ENCODE measurements at places on chromosomes 3 and 15. TPM values are rescaled to one million over a fixed set of nuclear protein-coding genes. Genes with fewer than 3 reads are reported as not detected.

The AP3S2 gene
- 49.0 TPM for total RNA-seq

The TADA3 gene
- 51.0 TPM for total RNA-seq

The MORC1 gene
- not detected for total RNA-seq

The NANOGP8 gene
- total RNA-seq = not detected

The C3orf49 gene
- not detected for total RNA-seq

The HACD2 gene
- total RNA-seq = 46.6 TPM

The CCR1 gene
- 0.45 TPM for total RNA-seq

The NMNAT3 gene
- total RNA-seq = 11.6 TPM

The RYR3 gene
- 0.15 TPM for total RNA-seq

- no peaks in the 10 kb centered on the region for H3K27me3 ChIP-seq
- peaks cover 5% of the 10 kb centered on the region for H3K4me1 ChIP-seq
- DNase-seq = no peak
- no peak overlapping the region for H3K4me3 ChIP-seq
- no peak overlapping the region for H3K27ac ChIP-seq
These were observed 61.0 kb upstream of the CHRM5 start for GRCh38 chr15:33907326-33907725.

DNA sequence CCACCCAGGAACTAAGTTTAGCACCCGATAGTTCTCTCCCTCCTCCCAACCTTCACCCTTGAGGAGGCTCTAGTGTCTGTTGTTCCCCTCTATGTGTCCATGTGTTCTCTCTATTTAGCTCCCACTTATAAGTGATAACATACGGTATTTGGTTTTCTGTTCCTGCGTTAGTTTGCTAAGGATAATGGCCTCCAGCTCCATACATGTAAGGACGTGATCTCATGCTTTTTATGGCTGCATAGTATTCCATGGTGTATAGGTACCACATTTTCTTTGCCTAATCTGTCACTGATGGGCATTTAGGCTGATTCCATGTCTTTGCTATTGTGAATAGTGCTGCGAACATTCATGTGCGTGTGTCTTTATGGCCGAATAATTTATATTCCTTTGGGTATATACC lies 66.9 kb upstream of the TRA2B start:
- H3K27ac ChIP-seq = no peak overlapping the region
- no peaks in the 10 kb centered on the region for H3K36me3 ChIP-seq
- no peak overlapping the region for H3K4me3 ChIP-seq
- no peak for DNase-seq

DNA sequence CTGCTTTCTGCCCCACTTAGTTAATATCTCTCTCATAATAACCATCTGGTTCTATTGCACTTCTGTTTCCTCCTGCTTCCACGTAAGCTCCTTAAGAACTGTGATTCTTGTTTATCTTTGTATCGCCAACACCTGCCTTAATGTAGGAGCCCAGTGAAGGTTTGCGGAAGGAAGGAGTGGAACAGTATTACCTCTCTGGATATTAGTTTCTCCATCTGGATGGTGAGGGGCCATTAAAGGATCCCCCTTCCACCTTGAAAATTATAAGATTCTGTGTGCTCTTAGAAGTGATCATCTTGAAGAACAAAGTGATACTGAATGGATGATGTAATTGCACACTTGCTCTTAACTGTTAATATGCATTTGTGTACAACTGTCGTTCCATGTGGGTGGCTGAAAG lies 2.2 kb downstream of the CHRNA5 start:
- no peaks in the 10 kb centered on the region for H3K27me3 ChIP-seq
- no peaks in the 10 kb centered on the region for H3K36me3 ChIP-seq
- no peak overlapping the region for H3K4me3 ChIP-seq

DNA sequence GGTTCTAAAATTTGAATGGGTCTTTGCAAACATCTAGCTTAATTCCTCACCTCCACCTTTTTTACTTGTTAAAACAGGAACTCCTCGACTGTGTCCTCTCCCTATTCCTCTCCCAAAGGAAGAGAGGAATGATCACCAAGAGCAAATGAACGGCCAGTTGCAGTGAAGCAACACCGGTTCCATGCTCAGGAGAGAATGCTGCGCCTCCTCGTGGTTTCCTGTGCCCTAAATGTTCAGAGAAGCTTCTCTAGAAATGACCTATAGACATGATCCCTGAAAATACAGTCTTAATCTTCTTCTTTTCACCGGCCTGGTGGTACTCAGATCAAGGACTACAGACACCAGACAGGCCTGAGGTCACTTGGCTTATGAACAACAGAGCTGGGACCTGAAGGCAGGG lies 65.1 kb upstream of the GUCA1C start:
- no peaks in the 10 kb centered on the region for H3K4me1 ChIP-seq
- no peaks in the 10 kb centered on the region for H3K27me3 ChIP-seq
- no peak overlapping the region for H3K27ac ChIP-seq
- H3K4me3 ChIP-seq = no peak overlapping the region

DNA sequence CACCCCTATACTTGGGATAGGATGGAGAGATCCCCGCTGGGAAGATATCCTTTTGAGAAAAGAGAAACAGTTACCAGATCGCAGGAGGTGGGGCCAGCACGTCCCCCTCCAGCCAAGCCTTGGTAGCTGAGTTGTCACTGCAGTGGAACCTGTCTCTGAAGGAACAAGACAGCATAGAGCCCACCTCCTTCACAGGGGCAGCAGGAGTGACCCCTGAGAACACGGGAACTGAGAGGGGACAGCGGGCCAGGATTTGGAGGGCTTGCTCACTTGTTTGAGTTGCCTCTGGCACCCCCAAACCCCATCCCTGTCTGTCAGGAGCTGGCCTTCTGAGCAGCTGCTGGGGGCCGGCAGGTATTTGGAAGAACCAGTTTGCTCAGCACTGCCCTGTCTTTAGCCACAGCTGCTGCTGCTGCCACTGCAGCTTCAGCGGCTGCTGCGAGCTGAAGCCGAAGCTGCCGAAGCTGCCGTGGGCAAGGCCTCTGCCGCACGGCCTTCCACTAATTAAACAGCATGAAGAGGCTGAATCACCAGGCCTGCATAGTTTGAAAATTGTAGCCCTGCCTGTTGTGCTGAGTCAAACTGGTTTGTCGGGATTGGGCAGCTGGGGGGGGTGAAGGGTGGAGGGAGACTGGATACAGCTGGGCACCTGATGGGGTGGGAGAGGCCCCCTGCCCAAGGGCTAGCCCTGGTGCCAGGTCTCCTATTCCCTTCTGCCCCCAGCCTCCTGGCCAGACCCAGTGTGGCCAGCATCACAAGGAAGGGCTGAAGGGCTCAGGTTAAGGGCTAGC lies 4.0 kb downstream of the EPHB3 start:
- H3K36me3 ChIP-seq = no peaks in the 10 kb centered on the region
- peak overlapping the region; percentile 98 for H3K27ac ChIP-seq
- H3K4me1 ChIP-seq = peaks cover 61% of the 10 kb centered on the region
- peaks cover 16% of the 10 kb centered on the region for H3K27me3 ChIP-seq
- no peak for DNase-seq

GRCh38 chr15:56036546-56037067 lies 43.2 kb upstream of the NEDD4 start:
- no peak overlapping the region for H3K4me3 ChIP-seq
- no peaks in the 10 kb centered on the region for H3K27me3 ChIP-seq
- no peaks in the 10 kb centered on the region for H3K36me3 ChIP-seq
- H3K27ac ChIP-seq = no peak overlapping the region
- no peaks in the 10 kb centered on the region for H3K4me1 ChIP-seq

GRCh38 chr15:33344530-33344929 lies 33.8 kb downstream of the RYR3 start:
- H3K27me3 ChIP-seq = no peaks in the 10 kb centered on the region
- no peak overlapping the region for H3K27ac ChIP-seq
- DNase-seq = no peak
- no peaks in the 10 kb centered on the region for H3K36me3 ChIP-seq
- no peaks in the 10 kb centered on the region for H3K4me1 ChIP-seq

- no peaks in the 10 kb centered on the region for H3K36me3 ChIP-seq
- no peak overlapping the region for H3K27ac ChIP-seq
- peaks cover 20% of the 10 kb centered on the region for H3K4me1 ChIP-seq
These were observed 21.6 kb downstream of the ADAMTS9 start for GRCh38 chr3:64666171-64666588.

- no peak for DNase-seq
- H3K36me3 ChIP-seq = no peaks in the 10 kb centered on the region
- peak overlapping the region; percentile 51 for H3K4me3 ChIP-seq
- peak overlapping the region; percentile 92 for H3K27ac ChIP-seq
- peaks cover 11% of the 10 kb centered on the region for H3K4me1 ChIP-seq
These were observed 569 bp downstream of the HIGD2B start for GRCh38 chr15:72685301-72685924.

GRCh38 chr3:120094776-120095225 lies 554 bp upstream of the GSK3B start:
- peak overlapping the region; percentile 77 for H3K4me3 ChIP-seq
- no peaks in the 10 kb centered on the region for H3K27me3 ChIP-seq
- H3K4me1 ChIP-seq = peaks cover 72% of the 10 kb centered on the region

DNA sequence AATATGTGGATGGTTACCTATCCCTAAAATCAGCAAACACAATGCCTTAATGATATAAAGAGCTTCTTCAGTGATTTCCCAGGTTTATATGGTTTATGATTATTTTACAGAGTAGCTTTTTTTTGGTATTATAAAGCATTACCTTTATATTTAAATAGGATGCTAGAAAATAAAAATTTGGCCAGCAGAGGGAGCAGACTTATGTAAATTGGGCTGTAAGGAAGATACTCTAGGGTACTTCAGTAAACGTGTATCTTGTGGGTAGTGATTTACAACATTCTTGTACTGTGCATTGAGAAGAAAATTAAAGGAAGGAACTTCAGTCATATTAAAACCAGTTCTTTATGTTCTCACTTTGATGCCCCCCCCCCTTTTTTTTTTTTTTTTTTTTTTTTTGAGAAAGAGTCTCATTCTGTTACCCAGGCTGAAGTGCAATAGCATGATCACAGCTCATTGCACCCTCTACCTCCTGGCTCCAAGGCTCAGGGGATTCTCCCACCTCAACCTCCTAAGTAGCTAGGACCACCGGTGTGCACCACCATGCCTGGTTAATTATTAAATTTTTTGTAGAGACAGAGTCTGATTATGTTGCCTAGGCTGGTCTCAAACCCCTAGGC lies 167.9 kb downstream of the BBX start:
- no peak for DNase-seq
- H3K36me3 ChIP-seq = no peaks in the 10 kb centered on the region
- H3K27ac ChIP-seq = no peak overlapping the region
- no peak overlapping the region for H3K4me3 ChIP-seq
- H3K4me1 ChIP-seq = no peaks in the 10 kb centered on the region

- no peak for DNase-seq
- no peaks in the 10 kb centered on the region for H3K27me3 ChIP-seq
- H3K4me3 ChIP-seq = no peak overlapping the region
These were observed 263.2 kb downstream of the CNTN3 start for GRCh38 chr3:74351213-74351612.

- DNase-seq = no peak
- H3K4me1 ChIP-seq = no peaks in the 10 kb centered on the region
- H3K4me3 ChIP-seq = peak overlapping the region; percentile 79
- no peaks in the 10 kb centered on the region for H3K36me3 ChIP-seq
- peak overlapping the region; percentile 95 for H3K27ac ChIP-seq
These were observed 435 bp downstream of the RAB27A start for GRCh38 chr15:55289011-55289745.

- no peak for DNase-seq
- no peaks in the 10 kb centered on the region for H3K36me3 ChIP-seq
- H3K4me3 ChIP-seq = no peak overlapping the region
- H3K4me1 ChIP-seq = peaks cover 89% of the 10 kb centered on the region
These were observed 79.4 kb downstream of the SMAD3 start for GRCh38 chr15:67144609-67145311.

- no peak overlapping the region for H3K27ac ChIP-seq
- no peak overlapping the region for H3K4me3 ChIP-seq
- no peak for DNase-seq
- H3K4me1 ChIP-seq = no peaks in the 10 kb centered on the region
- H3K36me3 ChIP-seq = no peaks in the 10 kb centered on the region
- H3K27me3 ChIP-seq = no peaks in the 10 kb centered on the region
These were observed 161.7 kb downstream of the ARPP21 start for GRCh38 chr3:35800960-35801459.

GRCh38 chr15:72369964-72370363 lies 5.8 kb downstream of the HEXA start:
- no peaks in the 10 kb centered on the region for H3K36me3 ChIP-seq
- DNase-seq = no peak
- H3K4me3 ChIP-seq = no peak overlapping the region
- H3K27me3 ChIP-seq = no peaks in the 10 kb centered on the region

- no peaks in the 10 kb centered on the region for H3K36me3 ChIP-seq
- DNase-seq = no peak
- H3K27ac ChIP-seq = no peak overlapping the region
- H3K4me1 ChIP-seq = peaks cover 5% of the 10 kb centered on the region
- no peaks in the 10 kb centered on the region for H3K27me3 ChIP-seq
These were observed 15.3 kb downstream of the DNAJC13 start for GRCh38 chr3:132432639-132433038.

- H3K27ac ChIP-seq = no peak overlapping the region
- no peaks in the 10 kb centered on the region for H3K4me1 ChIP-seq
- no peaks in the 10 kb centered on the region for H3K36me3 ChIP-seq
- H3K4me3 ChIP-seq = no peak overlapping the region
- no peaks in the 10 kb centered on the region for H3K27me3 ChIP-seq
- no peak for DNase-seq
These were observed 59.1 kb upstream of the NEDD4 start for GRCh38 chr15:56052395-56053045.

DNA sequence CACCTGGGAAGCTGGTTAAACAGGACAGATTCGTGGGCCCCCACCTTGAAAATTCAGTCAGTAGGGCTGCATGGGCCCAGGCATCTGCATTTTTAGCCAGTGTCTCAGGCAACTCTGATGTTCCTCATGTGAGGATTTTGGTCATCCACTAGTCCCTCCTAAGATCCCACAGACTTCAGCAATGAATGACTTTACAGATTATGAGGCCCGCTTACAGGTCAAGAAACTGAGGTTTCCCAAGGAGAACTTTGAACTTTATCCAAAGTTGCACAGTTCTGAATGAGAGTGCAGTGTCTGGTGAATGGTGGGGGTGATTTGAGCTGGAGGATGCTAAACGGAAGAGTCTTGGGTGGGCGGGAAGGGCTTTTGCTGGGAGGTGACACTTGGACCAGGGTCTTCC lies 27.2 kb downstream of the SLC6A6 start:
- peaks cover 40% of the 10 kb centered on the region for H3K4me1 ChIP-seq
- DNase-seq = no peak
- no peaks in the 10 kb centered on the region for H3K36me3 ChIP-seq
- H3K27me3 ChIP-seq = no peaks in the 10 kb centered on the region
- H3K4me3 ChIP-seq = no peak overlapping the region
- no peak overlapping the region for H3K27ac ChIP-seq

Measured in esophagus squamous epithelium (tissue), 5 donors.